Activated CD8-positive, alpha-beta memory T cell treated with anti-CD3 and anti-CD28 coated beads for 24 hours (primary cell): ENCODE measurements at places on chromosomes 13 and 19.

- no peak for DNase-seq
Observed at GRCh38 chr19:50026550-50026906, 723 bp downstream of the ZNF473 start.

DNA sequence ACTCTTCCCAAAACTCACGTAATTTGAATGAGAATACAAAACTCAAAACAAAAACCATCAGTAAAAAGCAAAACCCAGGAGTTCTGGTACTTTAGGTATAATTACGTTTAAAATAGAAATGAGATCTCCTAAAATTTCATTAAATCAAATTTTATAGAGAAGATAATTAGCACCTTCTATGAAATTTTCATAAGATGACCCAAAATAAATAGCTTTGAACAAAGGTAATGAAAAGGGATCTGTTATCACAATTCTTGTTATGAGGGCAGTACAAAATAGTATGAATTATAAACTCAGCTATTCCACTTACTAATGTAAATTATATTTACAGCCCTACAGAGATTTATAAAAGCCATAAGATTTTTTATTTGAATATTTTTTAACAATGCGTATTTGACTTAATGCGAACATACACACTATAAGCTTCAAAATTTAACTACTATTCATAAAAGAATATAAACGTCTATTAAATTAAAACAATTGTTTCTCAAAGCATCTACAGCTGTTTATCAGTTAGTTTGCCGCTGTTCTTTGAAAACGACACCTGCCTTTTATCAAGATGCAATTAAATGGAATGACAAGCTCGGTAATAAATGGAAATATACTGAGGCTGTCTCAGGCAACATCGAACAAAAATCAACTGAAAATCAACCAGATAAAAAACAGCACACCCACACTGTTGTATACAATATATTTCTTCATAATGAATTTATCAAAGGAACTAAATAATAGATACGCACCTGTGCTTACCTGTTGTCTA, 63.8 kb downstream of the KCNRG start:
- no peak for DNase-seq

GRCh38 chr13:60155978-60156377, 7.8 kb downstream of the DIAPH3 start:
- DNase-seq = no peak

- DNase-seq = no peak
Observed at GRCh38 chr13:33257841-33258807, 27.4 kb downstream of the STARD13 start.

- DNase-seq = no peak
Observed at GRCh38 chr19:55315956-55316525, 9.1 kb downstream of the TMEM150B start.

DNA sequence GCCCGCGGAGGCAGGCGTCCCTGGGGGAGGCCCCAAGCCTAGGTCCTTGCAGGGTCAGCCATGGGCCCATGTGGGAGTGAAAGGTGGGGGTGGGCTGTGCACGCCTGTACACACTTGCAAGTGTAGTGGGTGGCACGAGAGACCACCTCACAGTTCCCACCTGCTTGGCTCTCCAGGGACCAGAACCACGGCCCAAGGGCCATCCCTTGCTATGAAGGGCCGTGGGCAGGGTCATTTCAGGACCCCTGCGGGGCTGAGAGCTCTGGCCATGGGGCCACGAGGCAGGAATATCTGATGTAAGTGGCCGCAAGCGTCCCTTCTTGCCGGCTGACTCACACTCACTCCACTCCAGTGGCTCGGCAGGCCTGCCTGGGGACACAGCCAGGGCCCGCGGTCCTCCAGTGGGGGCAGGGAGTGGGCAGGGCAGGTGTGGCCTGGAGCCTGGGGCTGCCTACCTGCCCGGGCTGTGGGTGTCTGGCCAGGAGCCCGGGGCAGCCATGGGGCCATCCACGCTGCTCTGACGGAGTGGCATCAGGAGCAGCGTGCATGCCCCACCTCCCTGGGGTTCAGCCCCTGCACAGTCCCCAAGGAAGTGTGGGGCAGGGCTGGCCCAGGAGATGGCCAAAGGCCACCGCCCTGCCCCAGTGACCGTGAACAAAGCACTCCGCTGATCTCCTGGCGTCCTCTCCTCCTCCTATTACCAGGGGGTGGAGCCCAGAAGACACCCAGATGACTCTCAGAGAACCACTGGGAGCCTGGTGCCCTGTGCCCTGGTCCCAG, 8.6 kb upstream of the MKNK2 start:
- no peak for DNase-seq

- no peak for DNase-seq
Observed at GRCh38 chr19:10913716-10914340, 14.6 kb downstream of the YIPF2 start.

DNA sequence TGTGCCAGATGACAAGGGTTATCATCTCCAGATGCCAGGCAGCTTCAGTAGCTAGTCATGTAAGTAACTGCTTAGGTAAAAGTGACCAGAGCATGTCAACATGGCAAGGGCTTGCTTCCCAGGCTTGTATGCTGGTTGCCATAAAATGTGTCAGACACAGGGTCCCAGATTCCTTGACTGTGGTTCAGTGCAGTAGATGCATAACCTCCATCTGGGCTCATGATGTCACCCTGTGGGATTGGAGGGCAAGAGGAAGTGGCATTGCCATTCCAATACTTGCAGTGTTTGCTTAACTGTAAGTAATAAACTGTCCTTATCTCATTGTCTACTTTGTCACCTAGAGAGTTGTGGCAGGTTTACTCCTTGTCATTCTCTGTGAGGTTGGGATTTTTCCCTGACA, 226.8 kb downstream of the PCDH17 start:
- no peak for DNase-seq

GRCh38 chr13:26658448-26659385, 101.2 kb downstream of the WASF3 start:
- DNase-seq = no peak
